ENCODE measurements at places on chromosomes 2 and 18. TPM values are rescaled to one million over a fixed set of nuclear protein-coding genes. Genes with fewer than 3 reads are reported as not detected.

- DNase-seq = no peak
Observed at GRCh38 chr2:234423884-234424283, 73.0 kb downstream of the ARL4C start.

DNA sequence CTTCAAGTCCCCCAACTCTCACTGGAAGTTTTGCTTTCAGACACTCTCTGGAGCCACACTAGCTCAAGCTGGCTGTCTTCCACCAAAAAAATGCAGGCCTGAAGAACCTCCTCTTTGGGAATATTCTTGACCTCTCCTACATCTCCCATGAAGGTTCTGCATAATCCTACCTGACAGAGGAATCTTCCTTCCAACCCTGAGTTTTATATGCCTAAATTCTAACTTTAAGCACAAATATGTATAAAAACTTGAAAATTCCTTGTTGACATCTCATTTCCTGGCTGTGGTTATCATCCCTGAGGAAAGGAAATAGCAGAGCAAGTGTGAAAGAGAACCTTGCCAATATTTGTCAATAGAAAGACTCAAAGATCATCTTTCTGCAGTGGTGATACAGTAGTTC lies 249.0 kb downstream of the LPIN1 start:
- no peak for DNase-seq

DNA sequence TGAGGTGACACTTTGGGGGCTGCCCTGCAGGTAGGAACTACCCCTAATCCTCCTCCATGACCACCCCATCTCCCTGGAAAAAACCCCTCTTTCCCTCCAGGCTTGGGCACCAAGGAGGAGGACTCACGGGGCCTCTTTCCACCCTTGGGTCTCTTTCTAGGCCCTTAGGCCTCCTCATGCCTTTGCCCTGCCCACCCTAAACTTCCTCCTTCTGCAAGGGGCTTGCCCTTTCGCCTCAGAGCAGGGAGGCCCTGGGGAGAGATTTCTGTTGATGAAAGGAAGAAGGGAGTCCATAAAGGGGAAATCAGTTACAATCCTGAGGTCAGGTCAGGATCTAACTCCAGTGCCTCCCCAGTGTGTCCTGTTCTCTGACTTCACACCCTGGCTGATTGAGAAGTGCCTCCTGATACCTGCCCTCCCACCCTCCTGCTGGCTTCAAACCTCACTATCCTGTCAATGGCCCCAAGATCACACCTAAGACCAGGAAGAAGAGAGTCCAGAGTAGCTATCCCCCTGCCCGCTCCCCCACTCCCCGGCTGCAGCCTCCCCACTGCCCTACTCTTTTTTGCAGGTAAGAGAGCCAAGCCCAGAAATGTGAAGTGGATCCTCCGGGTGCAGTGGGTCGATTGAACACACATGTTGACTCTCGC lies 16.7 kb upstream of the TNS1 start:
- no peak for DNase-seq

GRCh38 chr2:19244460-19245363 lies 113.7 kb downstream of the OSR1 start:
- DNase-seq = no peak

DNA sequence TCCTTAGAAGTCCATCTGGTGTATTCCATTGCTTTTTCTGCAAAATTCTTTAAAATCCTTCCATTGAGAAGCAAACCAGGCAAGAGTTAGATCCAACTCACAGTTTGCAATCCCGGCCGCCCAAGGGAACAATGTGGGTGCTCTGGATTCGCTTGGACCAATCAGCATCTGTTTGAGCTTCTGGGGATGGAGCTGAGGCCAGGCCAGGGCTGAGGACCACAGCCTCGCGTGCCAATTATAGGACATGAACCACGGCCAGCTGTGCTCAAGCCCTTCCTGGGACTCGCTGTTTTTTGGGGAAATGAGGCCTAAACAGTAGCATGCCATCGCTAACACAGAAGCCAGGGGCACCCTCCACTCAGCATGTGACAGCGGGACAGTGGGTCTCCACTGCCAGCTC lies 270.8 kb downstream of the HDAC4 start:
- DNase-seq = no peak

- no peak for DNase-seq
Observed at GRCh38 chr2:198697794-198698193, 759.9 kb downstream of the SATB2 start.

GRCh38 chr18:10090668-10091067 lies 176.9 kb downstream of the VAPA start:
- no peak for DNase-seq

- DNase-seq = no peak
Observed at GRCh38 chr18:10135302-10135926, 221.6 kb downstream of the VAPA start.

DNA sequence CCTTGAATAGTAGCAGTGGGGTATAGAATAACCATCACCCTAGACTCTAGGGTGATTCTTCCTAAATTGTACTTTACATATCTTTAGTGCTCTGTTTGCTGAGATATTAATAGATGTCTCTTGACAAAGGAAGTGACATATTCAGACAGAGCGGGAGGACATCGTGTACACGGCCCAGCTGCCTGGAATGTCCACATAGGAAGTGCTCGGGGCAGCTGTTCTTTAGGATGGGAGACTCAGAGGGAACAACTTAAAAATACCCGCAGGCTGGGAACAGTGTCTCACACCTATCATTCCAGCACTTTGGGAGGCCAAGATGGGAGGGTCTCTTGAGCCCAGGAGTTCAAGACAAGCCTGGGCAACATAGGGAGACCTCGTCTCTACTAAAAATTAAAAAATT lies 206.1 kb downstream of the FAM210A start:
- peak; percentile 73 for DNase-seq

GRCh38 chr18:79629606-79630005 lies 50.0 kb upstream of the CTDP1 start:
- no peak for DNase-seq

DNA sequence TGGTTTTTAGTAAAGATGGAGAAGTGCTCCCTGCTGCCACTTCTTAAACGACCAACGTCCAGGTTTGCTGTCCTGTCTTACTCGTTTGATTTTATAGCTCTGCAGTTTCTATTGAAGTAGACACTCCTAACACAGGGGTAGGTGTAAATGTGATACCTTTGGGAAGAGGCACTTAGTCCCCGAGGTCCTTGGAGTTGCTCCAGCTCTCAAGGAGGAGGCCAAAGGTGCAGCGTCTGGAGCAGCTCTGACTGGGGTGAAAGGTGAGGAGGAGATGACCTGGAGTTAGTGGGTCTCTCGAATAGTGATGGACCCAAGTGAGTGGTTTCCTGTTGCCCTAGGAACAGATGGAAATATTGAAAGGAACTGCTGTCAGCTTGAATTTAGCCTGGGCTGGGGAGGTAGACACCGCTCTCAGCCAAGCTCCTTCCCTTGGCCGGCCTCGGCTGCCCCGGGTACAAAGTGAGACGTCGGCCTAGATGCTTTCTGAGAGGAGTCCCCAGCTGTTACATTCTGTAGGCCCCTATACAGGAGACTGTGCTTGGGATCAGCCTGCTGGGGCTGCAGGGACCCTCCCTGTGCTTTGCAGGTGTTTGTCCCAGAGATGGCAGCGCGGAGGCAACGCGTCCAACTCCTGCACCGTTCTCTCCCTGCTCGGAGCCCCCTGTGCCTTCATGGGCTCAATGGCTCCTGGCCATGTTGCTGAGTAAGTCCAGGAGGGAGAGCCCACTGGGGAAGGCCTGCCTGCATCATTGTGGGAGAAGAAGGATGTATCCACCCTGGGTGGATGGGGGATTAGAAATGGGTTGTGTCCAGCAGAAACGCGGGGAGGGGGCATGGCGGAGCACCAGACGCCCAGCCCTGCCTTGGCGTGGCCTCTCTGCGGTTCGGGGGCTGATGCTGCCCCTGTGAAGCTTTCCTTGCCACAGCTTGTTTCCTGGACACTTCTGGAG lies 5.4 kb downstream of the KHK start:
- DNase-seq = no peak

DNA sequence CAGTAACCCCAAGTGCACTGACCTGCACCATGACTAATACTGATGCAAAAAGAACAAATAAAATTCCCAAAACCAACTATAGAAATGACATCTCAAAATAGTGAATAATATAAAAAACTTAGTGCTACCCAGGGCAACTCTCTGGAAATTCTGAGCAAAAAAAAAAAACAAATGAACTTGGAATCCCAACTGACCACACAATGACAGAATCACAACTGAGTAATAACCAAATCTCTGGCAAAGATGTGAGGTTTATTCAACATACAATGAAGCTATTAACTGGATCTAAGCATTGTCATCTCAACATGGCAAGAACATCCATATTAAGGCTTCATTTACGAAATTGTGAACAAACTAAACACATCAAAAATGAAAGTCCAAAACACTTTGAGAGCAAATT lies 22.7 kb downstream of the EXOC6B start:
- no peak for DNase-seq

GRCh38 chr2:135615404-135615803 lies 84.1 kb downstream of the R3HDM1 start:
- no peak for DNase-seq

- peak; percentile 79 for DNase-seq
Observed at GRCh38 chr2:218962859-218963492, 3.5 kb downstream of the CDK5R2 start.

DNA sequence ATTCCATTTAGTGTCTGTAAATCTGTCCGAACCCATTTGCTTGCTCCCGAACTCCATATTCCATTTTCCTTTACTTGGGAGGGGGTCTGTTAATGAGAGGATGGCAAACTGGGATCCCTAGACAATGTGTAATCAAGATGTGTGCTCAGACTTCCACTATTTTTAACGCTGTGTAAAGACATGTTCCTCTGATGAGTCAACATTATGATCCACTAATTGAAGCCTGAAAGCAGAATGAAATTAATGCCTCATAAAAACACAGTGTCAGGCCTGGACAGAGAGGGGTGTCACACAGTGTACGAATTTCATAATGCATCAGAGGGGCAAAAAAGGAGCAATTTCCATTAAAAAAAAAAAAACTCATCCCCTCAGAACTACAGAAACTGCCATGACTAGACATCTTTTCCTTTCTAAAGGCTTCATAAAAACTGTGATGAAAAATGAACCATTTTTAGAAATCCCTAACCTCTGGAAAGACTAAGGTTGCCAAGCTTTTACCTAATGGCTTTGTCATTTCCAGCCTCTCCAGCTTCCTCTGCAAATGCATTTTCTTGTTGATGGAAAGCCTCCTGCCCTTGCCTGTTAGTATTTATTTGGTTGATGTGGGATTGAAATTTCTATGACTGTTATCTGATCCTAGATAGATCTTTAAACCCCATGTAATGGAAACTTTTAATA lies 209.2 kb upstream of the DCC start:
- no peak for DNase-seq

GRCh38 chr2:42072349-42073118 lies 24.7 kb downstream of the PKDCC start:
- peak; percentile 83 for DNase-seq

DNA sequence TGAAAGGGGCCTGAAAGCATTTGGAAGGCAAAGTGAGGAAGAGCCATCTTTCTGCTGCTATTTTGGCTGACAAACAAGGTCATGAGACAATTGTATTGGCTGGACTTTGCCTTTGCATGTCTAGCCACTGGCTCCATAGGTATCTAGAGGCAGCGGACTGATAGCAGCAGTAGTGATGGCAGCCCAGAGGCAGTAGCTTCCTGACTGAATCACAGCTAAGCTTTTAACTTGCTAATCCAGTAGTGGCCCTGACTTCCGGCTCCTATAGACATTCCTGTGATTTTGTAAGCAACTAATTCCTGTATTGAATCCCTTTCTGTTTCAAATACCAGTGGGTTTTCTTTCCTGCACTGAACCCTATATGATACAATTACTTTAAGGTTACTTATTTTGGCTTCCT lies 69.8 kb upstream of the PDE1A start:
- DNase-seq = no peak

DNA sequence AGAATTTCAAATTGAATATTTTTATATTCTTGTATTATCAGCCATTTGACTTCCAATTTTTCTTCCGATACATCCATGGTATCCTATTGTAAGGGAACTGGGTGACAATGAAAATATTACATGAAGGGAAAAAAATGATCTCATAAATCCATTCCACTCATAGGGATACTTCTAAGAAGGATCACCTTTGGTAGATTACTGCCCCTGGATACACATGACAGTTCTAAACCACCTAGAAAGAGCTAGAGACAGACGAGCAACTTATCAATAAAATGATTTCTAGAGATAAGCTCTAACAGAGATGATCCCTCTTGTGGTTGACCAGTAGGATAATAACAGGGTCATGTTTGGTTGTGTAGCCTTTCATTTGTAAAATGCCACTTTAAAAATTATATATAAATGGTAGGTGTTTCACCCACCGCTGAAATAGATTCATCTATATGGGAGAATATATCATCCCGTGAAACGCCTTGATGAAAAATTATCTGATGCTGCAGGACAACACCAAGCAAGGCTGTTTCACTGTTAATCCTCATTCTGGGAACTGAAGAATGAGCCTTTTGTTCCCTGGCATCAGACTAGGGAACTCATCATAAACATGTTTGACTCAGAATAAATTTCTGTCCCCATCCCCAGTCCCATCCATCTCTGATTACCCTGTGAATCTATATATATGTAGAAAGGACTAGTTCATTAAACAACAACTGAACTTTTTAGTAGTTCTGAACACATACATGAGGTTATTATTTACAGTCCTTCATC lies 180.0 kb downstream of the TCF4 start:
- DNase-seq = no peak

DNA sequence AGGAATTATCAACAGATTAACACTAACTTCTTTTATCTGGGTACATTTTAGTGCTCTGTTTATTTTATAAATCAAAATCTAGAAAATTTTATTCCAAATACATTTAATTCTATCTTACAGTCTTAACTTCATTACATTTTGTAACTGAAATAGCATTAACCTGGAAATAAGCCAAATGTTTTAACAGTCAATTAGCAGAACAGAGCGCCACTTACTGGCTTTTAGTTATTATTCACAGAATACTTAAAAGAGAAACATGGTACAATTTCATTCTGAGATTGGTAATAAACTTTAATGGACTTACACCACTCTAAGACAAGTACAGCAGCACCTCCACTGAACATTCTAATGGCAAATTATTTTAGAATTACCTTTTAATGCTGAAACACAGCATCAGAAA lies 38.6 kb downstream of the SS18 start:
- DNase-seq = no peak

- no peak for DNase-seq
Observed at GRCh38 chr18:2515908-2516625, 55.2 kb downstream of the METTL4 start.

The UGT1A4 gene
- total RNA-seq = not detected

The ANKRD30B gene
- total RNA-seq = not detected

The PROM2 gene
- 0.35 TPM for total RNA-seq

The ALPP gene
- not detected for total RNA-seq

The G6PC2 gene
- total RNA-seq = not detected

The TSPYL6 gene
- total RNA-seq = not detected

The IL37 gene
- not detected for total RNA-seq

The DSG2 gene
- 49.6 TPM for total RNA-seq

The RGPD3 gene
- not detected for total RNA-seq
